ENCODE measurements at places on chromosomes 12 and 14.
A peak's percentile ranks its signal among the peaks of the same experiment; 100 is the strongest.

GRCh38 chr12:120397824-120398540 lies 29.0 kb upstream of the MSI1 start:
- no peak for DNase-seq

DNA sequence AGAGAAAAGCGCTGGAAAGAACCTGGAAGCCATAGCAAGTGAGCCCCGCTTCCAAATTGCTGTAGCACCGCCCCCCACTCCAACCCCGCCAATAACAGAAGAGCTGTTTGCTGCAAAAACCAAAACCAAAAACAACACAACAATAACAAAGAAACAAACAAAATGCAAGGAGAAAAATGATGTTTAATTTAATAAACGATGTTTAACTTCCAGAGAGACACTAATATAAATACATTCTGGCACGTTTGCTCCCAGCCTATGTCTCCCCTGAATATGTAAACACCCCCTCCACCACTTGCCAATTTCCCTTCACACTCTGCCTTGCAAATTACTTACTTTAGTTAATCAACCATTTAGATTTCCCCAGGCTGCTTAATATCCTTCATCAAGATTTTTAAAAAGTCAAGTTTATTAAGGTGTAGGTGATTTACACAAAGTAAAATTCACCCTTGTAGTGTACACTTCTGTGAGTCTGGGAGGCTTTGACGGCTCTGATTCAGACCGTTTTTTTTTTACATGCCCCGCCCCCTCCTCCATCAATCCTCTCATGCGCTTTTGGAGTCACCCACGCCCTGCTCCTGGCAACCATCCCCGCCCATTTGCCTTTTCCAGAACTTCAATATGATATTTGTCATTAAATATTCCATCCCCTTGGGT lies 482 bp upstream of the IFI27L2 start:
- DNase-seq = peak; percentile 75

- DNase-seq = no peak
Observed at GRCh38 chr14:103534576-103535061, 5.6 kb downstream of the TRMT61A start.

GRCh38 chr12:127260999-127261398 lies 1006.0 kb upstream of the TMEM132C start:
- DNase-seq = no peak

DNA sequence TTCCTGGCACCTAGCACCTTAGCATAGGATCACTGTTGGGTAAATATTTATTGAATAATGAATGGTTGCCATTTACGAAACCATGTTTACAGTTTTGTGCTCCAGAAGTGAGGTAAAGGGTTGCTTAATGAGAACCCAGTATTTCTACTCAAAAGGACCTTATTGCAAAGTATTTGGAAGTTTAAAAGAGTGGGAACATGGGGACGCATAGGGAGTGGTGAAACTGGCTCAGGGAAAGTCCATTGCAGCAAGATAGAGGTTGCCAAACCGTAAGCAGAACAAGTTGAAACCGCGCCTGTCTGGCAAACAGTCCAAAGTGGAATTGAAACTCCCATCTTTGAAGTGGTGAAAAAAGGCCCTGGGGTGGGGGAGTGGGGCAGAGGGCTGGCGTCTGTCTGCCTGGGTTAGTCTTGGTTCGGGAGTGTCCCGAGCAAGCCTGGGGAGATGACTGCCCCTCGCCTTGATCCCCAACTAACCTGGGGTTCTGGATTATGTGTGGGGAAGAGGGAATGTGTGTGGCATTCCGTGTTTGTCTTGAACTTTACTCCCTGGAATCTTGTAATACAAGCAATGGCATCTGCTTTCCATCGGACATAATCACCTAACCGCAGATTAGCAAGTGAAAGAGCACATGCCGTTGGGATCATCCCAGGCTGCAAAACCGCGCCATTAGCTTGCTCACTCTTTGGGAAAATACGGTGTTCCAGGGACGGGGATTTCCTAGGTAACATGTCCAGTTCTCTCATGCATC lies 7.2 kb downstream of the ALDH2 start:
- DNase-seq = peak; percentile 93

- DNase-seq = peak; percentile 62
Observed at GRCh38 chr12:21697904-21698630, 40.4 kb upstream of the LDHB start.

Measured in fibroblast of mammary gland (primary cell).